ENCODE measurements at places on chromosomes 16 and 17.

DNA sequence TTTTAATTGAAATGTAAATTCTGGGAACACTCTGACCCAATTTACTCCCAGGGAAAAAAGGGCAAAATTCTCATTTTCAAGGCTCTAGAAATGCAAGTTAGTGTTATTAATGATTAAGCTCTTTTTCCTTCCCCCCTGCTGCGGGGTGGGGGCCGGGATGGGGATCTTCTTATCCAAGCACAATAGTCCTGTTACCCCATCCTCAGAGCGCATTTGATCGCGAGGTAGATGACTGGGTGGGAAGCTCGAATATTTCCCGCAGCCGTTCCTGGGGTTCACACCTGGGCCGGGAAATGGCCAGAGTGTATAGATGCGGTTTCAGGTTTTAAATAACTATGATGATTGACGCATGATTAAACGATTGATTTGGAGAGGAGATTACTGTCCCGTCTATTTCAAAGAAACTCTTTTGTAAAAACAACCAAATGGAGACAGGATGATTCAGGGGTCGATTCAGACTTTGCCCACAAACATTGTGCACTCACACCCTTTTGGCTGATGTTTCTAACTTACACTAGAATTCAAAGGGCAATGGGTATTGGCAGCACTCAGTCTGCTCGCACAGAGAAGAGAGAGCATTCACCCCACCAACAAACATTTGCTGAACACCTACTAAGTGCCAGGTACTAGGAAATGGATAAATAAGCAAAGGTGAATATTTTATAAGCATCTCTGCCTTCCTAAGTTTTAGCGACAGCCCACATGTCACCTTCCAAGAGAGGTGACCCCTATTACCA, 55.0 kb downstream of the SALL1 start:
- DNase-seq = no peak

- no peak for DNase-seq
These were observed 7.6 kb downstream of the SLFN12L start for GRCh38 chr17:35529866-35530265.

DNA sequence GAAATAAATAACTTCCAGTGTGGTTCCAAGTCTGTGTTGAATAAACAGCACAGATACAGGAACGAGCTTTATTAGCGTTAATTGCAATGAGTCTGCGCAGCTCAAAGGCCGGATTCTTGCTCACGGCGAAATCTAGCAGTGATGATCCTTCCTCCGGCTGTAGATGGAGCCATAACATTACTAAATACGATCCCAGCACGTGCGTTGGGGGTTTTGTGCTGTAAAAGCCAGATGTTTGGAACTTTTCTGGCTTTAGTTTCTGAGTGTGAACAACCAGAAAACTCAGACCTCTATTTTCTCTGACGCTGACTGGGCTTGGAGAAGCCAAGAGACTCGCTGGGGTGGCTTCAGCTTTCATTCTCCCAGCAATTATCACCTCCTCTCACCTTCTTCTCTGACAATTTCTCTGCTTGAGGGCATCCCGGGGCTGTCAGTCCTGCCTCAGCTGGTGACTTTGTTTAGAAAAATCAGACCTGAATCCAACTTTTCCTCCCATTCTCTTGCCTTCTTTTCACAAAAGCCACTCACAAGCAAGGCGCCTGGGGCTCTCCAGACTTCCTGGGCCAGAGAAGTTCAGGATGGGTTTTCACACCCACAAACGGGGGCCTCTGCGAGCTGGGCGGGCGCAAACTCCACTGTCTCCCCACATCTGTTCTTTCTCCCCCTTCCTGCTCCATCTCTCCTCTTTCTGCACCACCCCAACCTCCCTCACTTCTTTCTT, 47.1 kb upstream of the AKTIP start:
- peak; percentile 70 for DNase-seq

DNA sequence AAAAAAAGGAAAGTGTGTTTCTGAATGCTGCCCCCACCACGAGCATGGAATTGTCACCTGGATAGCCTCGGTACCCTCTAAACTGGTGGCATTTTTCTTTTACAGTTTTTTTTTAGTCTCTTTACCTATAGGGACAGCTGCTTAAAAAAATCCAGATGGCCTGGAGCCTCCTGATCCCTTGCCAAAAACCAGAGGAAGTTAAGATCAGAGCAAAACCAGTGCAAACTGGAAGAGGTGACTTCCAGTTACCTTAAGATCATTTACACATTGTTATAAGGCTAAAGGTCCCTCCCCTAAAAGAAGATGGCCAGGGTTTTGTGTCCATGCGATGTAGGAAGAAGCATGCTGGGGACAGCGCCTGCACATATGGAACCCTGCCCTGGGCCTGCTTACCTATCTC, 3.5 kb downstream of the MEFV start:
- DNase-seq = no peak

GRCh38 chr16:55494994-55495421, 13.9 kb upstream of the LPCAT2 start:
- peak; percentile 78 for DNase-seq

DNA sequence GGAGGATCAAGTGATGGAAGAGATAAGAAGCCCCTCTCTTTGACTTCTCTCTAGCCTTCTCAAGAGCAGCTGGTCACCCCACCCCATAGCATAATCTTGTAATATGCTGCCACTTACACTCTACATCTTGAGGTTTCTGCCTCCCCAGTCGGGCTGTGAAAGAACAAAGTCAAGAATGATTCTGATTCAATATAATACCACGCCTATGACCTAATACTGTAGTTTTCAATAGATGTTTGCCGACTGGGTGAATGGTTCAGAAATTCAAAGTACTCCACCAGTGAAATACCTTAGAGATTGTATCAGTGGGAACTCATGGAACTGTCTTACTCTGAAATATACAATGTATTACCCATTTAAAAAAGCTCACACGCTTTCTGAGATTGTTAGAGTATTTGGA, 93.0 kb upstream of the ZFHX3 start:
- no peak for DNase-seq

DNA sequence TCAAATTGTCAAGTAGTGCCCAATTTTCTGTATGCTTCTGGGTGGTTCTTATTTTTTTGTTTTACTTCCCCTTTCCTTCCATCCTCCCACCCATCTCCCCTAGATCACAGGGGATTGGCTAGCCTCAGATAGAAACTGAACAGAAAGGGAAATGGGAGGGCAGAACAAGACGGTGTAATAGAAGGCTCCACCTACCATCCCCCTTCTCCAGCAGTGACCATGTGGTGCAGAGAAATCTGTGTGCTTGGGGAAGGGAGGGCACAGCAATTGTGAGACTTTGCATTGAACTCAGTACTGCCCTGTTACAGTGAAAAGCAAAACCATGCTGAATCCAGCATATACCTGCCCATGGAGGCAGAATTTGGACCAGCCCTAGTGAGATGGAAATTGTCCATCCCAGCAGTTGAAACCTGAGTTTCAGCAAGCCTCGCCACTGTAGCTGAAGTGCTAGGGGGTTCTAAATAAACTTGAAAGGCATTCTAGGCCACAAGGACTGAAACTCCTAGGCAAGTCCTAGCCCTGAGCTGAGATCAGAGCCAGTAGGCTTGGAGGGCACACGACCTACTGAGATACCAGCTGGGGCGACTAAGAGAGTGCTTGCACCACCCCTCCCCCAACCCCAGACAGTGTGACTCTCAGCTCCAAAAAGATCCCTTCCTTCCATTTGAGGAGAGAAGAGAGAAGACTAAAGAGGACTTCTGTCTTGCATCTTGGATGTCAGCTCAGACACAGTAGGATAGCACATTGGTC, 5.2 kb downstream of the SLFN11 start:
- no peak for DNase-seq

DNA sequence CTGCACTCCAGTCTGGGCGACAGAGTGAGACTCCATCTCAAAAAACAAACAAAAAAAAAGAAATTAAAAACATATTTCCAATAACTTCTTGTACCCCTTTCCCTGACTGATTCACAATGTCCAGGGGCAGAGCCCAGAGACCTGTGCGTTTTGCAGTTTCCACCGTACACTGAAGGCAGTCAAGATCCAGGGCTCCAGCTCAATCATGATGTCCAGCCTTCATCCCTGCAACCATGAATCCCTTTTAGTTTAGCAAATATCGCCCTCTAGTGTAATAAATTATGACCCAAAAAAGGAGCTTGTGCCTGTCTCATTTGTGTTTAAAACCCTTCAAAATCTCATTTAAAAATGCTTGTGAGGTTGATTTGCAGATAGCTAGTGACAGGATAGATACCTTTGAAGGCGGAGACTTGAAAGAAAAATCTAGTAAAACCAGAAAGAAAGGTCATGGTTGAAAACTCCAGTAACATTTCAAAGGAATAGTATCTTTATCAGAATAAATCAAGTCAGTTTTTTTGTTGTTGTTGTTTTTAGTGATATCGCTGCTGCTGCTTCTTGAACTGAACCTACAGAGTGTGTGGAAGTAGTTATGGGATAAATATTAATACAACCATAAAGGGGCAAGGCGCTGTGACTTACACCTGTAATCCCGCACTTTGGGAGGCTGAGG, 3.7 kb upstream of the ERN1 start:
- DNase-seq = peak; percentile 54

DNA sequence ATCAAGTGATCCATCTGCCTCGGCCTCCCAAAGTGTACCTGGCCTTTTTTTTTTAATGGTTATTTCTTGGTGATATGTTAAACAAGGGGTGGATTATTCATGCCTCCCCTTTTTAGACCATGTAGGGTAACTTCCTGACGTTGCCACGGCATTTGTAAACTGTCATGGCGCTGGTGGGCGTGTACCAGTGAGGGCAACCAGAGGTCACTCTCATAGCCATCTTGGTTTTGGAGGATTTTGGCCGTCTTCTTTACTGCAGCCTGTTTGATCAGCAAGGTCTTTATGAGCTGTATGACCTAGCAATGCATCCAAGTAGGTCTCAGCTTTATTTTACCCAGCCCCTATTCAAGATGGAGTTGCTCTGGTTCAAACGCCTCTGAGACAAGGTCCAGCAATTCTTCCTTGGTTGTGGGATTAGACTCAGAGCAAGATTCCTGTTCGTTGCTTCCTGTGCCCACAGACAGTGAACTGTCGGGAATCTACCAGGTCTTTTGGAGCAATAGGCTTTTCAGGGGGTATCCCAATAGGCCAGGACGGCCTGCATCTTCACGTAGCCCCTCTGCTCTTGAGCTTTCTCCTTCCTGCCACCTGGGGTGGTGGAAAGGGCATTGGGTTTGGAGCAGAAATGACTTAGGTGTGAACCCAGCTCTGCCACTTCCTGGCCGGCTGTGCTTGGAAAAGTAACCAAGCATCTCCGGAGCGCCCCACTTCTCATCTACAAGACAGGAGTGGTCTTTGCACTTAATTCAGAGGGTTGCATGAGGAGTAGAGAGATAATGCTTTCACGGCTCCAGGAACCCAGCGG, 52.9 kb upstream of the SEC14L1 start:
- DNase-seq = no peak

- peak; percentile 15 for DNase-seq
These were observed at the start of gene VAT1L for GRCh38 chr16:77788181-77789084. Gene VAT1L (plus strand): TSS chr16:77788564. CDS start chr16:77788683, 119 bp downstream.

- DNase-seq = no peak
These were observed 42.7 kb upstream of the CPNE2 start for GRCh38 chr16:57049678-57050077.

DNA sequence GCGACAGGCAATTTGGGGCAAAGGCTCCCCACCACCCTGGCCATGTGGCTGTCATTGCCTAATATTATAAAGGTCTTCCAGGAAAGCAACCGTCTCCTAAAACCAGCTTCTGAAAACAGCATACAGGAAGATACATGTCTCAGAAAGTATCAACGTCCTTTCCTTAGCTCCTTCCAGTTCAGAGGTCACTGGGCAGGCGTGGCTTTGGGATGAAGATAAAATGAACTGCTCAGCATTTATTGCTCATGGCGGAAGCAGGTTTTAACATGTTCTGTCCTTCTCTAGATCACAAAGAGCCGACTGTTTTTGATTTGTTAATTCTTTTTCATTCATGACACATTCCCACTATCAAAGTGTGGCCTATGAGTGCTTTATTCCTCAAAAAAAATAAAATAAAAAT, 8.0 kb downstream of the CFAP20 start:
- no peak for DNase-seq

DNA sequence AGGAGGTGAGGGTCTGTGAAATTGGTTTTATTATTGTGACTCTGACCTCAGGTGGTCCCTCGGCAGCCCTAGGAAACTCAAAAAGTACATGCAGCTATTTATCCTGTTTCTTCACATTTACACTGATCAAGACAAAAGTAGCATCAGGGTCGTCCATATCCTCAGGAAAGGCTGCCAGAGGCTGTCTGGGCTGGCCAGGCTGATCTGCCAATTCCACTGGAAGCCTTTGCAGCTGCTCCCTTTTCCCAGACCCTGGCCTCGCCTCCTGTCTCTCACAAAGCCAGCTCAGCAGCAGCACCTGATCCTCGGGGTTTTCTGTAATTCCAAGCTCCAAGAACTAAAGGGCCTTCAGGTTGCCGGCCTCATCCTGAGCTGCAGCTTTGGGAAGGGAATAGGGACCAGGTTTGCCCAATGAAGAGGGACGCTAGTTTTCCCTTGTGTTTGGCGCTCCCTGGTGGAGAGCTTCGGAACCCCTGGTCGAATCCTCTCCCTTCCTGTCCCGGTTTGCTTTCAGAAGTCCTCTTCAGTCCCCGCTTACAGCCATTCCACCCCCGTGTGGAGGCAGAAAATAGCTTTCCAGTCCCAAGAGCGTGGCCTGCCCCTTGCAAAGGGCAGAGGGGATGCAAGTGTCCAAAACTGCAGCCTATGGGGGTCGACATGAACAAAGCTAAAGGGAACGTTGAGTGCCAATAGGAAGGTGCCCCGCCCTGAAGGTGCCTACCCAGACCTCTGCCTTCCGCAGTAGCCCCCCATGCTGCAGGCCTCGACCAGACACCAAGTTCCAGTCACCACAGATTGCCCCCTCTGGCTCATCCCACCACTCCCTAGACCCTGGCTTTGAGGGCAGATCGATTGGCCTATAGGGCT, 13.4 kb downstream of the MFSD6L start:
- peak; percentile 66 for DNase-seq

DNA sequence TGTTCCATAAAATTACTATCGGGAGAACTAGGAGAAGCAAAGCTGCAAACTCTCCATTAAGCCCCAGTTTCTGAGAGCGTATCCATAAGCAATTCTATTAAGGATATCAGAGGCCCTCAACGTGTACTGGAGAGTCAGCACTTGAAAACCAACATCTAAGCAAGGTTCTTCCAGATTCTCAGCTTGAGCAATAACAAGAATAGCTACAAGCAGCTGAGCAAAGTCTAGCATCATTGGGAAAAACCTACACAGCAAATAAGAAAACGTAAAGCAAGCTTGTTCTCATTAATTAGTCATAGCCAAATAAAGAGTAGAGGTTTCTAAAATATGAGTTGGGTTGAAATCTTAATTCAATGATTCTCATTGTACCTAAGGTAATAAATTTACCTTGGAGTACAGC, 26.9 kb upstream of the COX10 start:
- DNase-seq = no peak
